NCI-H2081 treated with DMSO at 0.1 percent for 48 hours (cell line): ENCODE measurements at places on chromosomes 3 and 15.

- DNase-seq: no peak
Observed at GRCh38 chr3:37686220-37686619, 175.5 kb upstream of the CTDSPL start.

GRCh38 chr3:43871627-43872245 lies 181.0 kb downstream of the ABHD5 start:
- no peak for DNase-seq

DNA sequence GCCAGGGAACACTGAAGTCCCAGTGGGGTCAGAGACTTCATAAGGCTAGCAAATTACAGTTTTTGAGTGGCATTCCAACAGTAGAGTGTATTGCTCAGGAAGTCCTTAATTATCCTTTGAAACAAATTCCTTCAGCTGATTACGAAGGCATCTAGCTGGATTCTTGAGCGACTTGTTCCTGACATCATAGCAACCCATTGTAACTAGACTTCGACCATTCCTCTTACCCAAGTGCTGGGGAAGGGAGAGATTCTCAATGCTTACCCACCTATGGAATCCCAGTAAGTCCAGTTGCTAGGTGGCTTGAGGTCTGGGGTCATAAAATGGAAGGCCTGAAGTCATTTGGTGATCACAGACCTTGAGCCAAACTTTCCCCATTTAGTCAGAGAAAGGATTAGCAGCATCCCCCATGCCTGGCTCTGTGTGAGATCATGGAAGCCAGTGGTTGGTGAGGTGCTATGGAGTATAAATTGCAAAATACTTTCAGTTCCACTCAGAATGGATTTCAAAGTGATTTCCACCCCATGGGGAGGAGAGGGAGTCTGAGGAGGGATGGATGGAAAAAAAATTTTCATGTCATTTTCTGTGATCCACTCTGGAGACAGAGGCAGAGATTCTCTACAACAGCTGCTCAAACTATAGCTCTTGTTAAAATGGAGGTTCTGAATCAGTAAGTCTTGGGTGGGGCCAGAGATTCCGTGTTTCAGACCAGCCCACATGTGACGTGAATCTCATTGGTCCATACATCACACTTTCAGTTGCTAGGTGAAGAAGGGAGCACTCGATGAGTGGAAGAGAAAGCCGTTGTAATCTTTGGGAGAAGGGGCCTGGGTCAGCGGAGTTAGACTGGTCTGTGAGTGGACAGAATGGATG lies 45.7 kb downstream of the CD86 start:
- DNase-seq: peak; percentile 14

- no peak for DNase-seq
Observed at GRCh38 chr3:99637016-99637367, 1.4 kb upstream of the COL8A1 start.

DNA sequence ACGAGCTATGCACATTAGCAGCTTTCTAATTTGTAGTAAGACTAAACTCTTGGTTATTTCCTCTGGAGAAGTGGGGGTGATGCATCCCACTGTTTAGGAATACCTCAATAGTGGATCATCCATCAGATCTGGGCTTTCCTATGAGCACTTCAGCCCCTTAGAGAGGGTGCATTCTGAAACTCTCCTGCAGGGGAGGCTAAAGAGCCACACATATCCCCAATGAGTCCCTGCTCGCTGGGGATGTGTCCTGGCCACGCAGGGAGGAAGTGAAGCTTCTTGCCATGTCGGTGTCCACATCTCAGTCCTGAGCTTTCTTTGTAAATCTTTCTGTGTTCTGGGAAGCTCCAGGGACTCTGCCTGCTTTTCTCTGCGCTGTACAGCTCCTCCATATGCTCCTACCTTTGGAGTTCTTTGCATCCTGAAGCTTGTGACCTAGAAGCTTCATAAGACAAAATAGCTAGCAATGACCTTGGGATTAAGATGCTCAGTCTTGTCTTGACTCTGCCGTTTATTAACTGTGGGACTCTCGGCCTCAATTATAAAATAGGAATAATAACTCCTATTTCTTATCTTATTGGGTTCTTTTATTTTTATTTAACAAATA lies 28.3 kb upstream of the MASP1 start:
- no peak for DNase-seq

GRCh38 chr3:87426918-87427317 lies 150.5 kb upstream of the POU1F1 start:
- DNase-seq: no peak

- DNase-seq: no peak
Observed at GRCh38 chr3:113783980-113784379, 37.1 kb downstream of the ATP6V1A start.

DNA sequence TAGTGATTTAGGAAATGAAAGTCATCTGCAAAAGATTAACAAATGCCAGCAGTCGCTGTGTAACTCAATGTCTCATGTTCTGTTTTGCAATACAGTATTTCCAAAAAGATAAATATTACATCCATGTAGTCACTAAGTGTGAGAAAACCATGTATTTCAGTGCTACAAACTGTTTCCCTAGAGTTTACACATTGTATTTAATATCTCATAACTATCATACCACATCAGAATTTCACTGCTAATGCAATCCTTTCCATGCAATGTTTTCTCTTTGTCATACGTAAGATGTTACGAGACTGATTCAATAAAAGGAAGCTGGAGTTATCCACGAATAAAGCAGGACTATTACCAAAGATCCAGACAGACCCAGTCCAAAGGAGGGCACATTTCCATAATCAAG lies 269.4 kb downstream of the GBE1 start:
- DNase-seq: no peak

- no peak for DNase-seq
Observed at GRCh38 chr3:195352895-195353488, 82.0 kb upstream of the XXYLT1 start.

- DNase-seq: no peak
Observed at GRCh38 chr3:147649475-147649874, 240.3 kb downstream of the ZIC1 start.

DNA sequence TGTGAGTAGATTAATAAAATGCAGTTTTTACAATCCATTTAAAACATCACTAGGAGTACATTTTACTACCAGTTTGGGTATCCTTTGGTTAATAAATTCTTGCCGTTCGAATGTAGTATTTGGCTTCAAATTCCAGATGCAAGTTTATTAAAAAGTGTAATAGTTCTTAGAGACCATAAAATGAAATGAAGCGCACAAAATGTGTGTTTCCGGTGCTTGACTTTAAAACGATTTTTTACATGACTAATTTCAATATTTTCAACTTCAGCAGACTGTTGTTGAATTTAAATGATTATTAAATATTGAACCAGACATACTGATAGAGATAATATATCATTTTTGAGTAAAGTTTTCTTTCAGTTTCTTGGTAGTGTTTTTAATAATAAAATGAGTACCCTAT lies 138.4 kb upstream of the NAALADL2 start:
- DNase-seq: no peak

- DNase-seq: no peak
Observed at GRCh38 chr3:66237552-66237951, 16.8 kb downstream of the SLC25A26 start.

DNA sequence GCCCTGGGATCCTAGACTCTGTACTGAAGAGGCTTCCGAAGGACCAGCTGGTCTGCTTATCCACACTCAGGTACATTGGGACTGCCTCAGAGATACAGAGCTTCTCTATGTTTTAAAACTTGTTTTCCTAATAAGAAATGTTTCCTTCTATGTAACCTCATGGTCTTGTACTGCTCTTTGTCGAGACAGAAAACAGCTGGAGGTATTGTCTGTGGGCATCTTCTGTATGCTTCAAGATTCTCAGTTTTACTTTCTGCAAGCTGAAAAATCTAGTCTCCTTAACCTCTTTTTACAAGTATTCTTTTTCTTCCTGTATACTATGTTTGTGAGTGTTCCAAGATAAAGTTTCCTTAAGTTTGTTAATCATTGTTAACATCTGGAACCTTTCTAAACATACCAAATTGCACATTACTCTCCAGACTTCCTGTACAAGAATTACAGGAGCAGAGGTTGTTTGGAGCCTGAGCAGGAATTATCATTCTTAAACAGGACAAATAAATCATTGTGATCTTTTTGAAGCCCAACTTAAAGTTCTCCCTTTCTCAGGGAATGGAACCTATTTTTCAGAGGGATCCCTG lies 358.3 kb upstream of the CFAP20DC start:
- DNase-seq: no peak

DNA sequence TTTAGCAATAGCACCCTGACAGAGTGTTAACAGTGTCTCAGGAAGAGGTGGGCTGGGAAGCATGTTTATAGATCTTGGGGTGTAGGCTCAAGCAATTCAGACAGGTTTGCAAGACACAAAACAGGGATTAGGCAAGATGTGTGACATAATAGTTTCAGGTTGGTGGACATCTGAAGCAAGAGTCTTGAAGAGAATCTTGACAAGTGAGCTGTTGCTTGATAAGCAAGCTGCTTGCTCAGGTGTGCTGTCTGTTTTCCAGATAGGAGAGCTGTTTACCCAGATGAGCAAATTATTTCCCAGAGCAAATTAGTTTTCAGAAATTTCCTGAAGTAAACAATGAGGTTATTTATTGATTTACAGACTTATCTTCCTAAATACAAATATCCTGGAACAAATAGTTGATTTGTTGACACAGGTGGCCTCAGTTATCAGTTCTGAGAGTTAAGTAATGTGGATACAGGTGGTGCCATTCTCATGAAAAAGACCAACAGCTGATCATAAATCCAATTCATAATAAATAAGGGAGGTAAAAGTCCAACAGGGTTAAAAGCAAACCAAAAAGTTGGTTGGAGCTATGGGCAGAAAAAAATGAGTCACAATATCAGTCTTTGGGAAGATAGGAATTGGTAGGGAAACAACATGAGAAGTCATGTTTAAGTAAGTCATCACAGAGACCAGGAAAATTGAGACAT lies 437.3 kb downstream of the TBL1XR1 start:
- DNase-seq: no peak

DNA sequence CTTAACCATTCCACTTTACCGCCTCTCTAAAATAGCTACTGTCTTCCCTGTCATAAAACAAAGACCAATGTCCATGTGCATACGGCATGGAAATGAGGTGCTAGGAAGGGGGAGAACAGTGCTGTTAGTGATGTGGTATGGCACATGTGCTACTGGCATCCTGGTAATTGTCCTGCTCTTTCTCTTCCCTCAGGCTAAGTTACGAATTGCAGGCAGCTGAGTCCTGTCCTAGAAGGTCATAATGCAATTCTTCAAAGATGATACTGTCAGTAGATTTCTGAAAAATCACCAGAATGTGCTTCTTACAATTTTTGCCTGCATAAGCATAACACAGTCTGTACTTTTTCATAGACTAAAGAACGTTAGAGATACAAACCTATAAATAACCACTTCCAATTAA lies 216.8 kb downstream of the RSL24D1 start:
- DNase-seq: no peak

- no peak for DNase-seq
Observed at GRCh38 chr15:99170476-99171065, 65.7 kb downstream of the SYNM start.

- DNase-seq: no peak
Observed at GRCh38 chr3:67484085-67484484, 170.3 kb downstream of the SUCLG2 start.

DNA sequence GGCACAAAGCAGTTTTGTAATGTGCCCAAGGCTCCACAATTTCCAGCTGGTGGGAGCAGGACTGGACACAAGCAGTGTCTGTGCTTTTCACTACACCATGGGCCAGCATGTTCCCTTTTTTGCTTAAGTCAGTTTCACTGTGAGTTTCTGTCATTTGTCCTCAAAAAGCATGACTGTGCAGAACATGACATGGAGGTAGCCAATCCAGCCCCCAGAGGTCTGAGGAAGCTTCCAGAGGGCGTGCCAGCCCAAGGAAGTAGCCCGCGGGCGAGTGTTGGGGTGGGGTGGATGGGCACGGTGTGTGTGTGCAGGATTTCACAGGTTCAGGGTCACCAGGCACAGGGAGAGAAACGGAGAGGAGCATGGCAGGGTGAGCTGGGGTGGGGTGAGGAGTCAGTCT lies 8.0 kb upstream of the EEFSEC start:
- no peak for DNase-seq

DNA sequence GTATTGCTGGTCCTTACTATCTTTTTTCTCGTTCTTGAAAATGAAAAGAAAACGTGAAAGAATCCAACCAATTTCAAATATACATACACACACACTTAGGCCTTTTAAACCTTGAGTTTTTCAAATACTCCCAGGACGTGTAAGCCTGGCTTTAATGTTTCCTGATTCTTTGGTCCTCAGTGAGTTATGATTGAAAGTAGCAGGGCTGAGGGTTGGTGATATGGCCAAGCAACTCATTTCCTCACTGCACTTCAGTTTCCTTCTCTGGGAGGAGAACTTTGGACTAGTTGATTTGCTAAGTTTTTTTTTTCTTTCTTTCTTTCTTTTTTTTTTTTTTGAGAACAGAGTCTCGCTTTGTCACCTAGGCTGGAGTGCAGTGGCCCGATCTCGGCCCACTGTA lies 34.6 kb downstream of the CHD2 start:
- DNase-seq: no peak

DNA sequence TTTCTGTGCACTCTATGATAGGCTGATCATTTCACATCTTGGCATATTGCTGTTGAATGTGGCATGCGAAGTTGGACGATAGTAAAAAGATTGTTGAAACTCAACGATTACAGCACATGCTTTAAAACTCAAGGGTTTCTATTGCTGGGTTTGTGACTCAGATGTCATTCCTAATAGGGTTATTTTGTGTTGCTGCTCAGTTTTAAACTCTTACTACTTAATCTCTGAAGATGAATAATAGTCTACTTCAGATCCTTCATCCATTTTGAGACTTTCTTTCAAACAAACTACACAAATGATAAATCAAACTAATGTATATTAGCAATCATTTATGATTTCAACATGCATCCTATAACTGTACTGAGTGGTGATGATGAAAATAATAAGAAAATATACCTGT lies 71.3 kb upstream of the MBNL1 start:
- no peak for DNase-seq

DNA sequence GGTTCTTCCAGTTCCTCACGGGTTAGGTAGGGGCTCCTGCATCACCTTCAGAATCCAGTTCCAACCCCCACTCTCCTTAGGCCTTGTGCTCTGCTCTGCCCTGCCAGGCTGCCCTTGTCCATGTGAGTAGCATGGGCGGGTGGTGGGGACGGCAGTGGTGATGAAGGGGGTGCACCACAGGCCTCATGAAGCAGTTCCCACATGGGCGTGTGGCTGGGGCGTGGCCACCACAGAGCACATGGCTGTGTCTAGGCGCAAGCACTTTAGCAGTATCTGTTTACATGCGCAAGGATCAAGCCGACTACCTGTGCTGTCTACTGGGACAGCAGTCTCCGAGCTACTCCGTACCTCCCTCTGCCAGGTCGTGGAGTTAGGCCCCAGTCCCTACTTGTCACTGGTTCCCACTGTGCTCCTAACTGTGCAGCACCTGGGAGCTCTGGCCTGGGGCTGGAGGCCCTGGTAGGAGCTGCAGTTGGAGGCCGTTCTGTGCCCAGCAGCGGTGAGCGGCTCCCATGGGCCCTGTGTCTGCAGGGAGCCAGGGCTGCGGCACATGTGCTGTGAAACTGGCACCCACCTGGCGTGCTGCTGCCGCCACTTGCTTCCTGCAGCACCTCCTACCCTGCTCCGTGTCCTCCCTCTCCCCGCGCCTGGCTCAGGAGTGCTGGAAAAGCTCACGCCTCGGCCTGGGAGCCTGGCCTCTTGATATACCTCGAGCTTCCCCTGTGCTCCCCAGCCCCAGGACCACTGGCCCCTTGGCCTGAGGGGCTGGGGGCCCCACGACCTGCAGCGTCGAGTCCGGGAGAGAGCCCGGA lies 53.5 kb downstream of the PLXNA1 start:
- no peak for DNase-seq

GRCh38 chr3:165837058-165837525 lies at the start of gene BCHE:
Gene BCHE (minus strand): TSS chr3:165837423. CDS start chr3:165831033, 6,390 bp downstream.
- peak; percentile 88 for DNase-seq
